ENCODE measurements at places on chromosomes 6 and 20.

DNA sequence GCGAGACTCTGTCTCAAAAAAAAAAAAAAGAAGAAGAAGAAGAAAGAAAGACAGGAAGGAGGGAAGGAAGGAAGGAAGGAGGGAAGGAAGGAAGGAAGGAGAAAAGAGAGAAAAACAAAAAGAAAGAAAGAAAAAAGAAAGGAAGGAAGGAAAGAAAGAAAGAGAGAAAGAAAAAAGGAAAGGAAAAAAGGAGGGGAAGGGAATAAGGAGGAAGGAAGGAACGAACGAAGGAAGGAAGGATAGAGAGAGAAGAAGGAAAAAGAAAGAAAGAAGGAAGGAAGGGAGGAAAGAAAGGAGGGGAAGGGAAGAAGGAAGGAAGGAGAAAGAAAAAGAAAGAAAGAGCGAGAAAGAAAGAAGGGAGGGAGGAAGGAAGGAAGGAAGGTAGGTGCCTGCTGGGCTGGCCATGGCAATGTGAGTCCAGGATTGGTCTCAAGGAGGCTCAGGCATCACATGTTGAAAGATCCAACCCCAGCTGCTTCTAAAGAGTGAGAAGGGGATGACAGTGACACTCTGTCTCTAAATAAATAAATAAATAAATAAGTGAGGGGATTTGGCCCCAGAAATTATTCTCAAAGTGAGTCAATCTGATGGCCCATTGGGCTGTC lies 24.3 kb upstream of the SRSF6 start:
- no peak for DNase-seq

DNA sequence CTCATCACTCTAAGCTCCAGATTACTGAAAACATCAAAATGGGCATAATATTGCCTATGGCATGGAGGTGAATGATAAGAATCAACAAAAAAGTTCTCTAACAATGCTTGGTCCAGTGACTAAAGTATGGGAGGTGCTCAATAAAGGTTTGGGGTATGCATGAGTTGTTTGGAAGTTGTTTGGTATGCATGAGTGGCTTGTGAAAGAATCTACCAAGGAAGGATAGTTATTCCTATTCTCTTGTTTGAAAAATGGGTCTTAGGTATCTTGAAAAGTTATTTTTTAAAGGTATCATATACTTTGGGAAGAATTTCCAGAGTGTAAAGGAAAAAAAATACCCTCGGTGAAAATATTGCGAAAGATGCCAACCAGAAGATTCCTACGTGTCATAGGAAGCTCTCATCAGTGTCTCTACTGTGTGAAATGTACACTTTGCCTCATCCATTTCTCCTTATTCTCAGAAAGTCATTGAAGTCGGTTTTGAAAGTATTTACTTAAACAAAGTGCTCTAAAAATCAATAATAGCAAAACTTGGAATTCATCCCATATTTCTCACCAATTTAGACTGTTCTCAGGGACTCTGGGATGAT lies 449.8 kb downstream of the ADGRB3 start:
- DNase-seq, result no peak

DNA sequence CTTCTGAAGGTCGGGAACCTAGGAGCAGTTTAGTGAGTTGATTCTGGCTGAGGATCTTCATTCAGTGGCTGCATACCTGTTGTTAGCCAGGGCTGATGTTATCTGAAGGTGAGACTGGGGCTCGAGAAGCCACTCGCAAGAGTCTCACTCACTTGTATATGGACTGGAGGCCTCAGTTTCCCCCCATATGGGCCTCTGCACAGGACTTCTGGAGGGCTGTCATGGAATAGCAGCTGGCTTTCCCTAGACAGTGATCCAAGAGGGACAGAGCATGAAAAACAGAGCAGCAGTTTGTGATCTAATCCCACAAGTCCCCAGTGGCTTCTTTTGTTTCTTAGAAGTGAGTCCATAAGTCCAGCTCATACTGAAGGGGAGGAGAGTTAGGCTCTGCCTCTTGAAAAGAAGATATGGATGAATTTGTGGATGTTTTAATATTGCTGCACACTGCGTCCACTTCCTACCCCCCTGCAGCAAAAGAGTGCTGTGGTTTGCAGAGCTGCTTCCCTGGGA lies 623.4 kb downstream of the CDH26 start:
- no peak for DNase-seq

DNA sequence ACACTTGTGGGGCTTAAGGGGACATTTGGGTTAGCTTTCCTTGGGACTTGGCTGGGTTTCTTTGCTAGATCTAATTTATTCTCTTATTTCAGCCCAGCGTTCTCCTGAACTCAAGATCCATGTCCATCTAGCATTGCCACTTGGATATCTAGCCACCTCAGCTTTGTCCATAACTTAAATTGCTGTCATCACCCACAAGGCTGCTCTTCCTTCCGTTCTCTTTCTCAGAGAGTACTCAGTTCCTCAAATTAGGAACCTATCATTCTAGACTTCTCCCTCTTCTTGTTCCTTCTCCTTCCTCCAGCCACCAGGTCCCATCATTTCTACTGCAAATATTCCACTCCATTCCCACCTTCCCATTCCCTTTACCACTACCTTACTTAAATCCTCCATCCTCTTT lies 4.3 kb downstream of the SMIM26 start:
- no peak for DNase-seq

DNA sequence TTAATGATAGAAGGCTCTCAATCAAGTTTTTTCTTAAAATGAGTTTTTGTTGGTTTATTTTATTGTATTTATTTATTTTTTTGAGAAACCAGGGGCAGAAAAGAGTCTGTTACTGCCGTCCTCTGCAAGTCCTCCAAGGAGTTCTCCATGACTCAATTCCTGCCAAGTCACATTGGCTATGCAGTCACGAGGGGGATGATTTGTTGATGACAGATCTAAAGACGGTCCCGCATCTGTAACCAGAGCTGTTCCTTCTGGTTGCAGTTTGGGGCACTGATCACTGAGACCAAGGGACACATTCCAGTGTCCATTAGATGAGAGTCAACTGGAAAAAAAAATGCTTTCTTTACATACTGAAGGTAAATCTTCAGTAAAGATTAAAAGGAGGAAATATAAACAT lies 13.9 kb upstream of the TSHZ2 start:
- no peak for DNase-seq

- no peak for DNase-seq
Measured at GRCh38 chr6:101851911-101852310, 458.4 kb downstream of the GRIK2 start.

- peak; percentile 9 for DNase-seq
Measured at GRCh38 chr6:127514773-127515227, 4.3 kb downstream of the MTCL3 start.

DNA sequence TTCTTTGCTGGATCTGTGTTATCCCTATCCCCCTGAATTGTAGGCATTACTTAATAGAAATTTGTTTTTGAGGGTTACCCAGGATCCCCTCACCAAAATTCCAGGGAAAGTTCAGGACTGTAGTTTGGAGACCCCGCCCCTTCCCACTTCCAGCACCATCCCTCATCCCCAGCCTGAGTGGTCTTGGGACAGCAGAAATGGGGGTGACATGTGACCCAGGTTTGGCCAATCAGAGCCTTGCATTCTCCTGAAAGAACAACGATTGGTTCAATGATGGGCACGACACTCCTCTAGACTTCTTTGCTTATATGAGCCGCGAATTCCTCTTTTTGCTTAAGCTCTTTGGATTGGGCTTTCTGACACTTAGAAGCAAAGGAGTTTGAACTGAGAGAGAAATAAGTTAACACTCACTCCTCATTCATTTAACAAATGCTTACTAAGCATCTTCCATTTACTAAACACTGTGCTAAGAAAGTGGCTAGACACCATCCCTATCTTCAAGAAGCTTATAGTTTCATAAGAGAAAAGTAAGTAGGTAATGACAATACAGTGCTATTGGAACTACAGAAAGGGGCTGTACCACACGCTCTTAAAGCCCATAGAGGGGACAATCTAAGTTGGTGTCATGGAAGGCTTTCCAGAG lies 24.9 kb upstream of the PAQR8 start:
- DNase-seq, result no peak

DNA sequence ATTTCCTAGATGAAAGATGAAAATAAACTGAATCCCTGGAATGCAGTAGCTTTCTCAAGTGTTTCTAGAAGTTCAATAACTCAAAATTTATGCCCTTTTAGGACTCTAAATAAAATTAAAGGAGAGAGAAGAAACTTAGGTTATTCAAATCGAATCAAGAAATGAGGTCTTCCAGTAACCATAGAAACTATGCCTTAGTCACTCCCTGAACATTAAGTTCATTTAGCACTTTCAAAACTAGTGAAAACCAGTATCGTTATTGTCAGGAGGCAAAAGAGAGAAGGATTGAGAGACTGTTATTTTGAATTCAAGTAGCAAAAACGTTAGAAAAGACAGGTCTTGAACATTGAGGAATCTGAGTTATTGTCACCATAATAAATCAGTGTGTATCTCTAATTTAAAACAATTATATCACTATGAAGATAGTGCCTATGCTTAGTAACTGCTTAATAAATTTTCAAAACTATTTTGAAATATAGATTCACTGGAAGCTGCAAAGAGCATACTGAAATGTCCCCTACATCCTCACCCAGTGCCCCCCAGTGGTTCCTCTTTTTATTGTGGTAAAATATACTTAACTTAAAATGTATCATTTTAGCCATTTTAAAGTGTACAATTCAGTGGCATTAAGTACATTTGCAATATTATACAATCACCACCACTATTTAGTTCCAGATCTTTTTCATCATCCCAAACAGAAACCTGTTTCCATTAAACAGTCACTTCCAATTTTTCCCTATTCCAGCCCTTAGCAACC lies 4.6 kb downstream of the RPP21 start:
- DNase-seq, result no peak

DNA sequence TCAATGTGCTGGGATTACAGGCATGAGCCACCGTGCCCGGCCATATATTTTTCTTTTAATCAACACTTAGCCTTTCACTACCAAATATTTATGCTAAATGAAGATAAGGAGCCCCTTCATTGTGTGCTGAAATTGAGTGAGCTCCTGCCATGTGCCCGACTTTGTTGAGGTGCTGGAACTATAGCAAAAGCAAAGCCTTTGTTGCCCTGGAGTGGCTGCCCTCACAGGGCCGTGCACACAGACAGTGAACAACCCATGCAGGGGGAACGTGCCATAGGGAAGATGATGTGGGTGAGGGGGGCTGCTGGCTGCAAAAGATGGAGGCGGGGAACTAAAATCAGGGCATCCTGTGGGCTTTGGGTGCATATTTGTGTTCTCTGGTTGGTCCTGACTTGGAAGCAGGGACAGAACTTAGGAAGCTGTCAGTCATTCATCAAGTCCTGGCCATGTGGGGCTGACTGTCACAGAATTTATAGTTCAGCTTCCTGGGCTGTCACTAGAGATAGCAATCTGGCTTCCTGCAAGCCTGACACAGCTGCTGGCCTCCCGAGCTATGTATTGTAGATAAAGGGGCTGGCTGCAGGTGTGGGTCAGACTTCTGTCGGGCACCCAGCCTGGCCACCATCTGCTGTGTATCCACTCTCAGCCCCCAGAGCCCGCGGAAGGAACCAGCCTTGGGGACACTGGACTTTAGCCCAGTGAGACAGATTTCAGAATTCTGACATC lies 56.8 kb upstream of the MPC1 start:
- no peak for DNase-seq

DNA sequence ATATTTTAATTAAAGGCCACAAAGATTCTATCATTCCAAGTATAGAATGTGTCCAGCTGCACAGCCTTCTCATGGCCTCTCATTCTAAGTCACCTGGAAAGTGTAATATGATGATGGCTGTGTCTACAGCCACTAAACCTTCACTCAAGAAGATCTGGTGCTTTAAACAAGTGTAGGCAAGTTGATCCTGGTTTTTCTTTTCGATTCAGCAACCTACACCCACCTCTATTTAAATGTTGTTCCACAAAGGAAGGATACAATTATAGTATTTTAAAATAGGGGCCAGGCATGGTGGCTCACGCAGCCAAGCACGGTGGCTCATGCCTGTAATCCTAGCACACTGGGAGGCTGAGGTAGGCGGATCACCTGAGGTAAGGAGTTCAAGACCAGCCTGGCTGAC lies 25.5 kb upstream of the DST start:
- DNase-seq, result no peak

GRCh38 chr6:168132531-168133167 lies 53.6 kb upstream of the FRMD1 start:
- no peak for DNase-seq

GRCh38 chr6:55954436-55954835 lies 79.0 kb upstream of the BMP5 start:
- no peak for DNase-seq

DNA sequence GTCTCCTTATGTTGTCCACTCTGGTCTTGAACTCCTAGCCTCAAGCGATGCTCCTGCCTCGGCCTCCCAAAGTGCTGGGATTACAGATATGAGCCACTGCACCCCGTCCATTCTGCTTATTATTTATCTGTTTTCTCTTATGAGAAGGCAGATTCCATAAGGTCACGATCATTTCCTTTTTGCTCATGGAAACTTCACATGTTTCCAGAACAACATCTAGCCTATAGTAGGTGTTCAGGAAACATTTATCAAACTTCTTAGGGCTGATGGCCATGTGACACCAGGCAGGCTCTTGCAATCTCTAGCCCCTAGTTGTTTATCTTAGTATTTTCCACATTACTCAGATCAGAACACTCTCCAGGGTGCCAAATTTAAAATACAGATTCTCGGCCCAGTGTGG lies 61.2 kb downstream of the ZFP64 start:
- no peak for DNase-seq

GRCh38 chr6:160104821-160105517 lies 16.6 kb upstream of the SLC22A1 start:
- DNase-seq, result no peak

DNA sequence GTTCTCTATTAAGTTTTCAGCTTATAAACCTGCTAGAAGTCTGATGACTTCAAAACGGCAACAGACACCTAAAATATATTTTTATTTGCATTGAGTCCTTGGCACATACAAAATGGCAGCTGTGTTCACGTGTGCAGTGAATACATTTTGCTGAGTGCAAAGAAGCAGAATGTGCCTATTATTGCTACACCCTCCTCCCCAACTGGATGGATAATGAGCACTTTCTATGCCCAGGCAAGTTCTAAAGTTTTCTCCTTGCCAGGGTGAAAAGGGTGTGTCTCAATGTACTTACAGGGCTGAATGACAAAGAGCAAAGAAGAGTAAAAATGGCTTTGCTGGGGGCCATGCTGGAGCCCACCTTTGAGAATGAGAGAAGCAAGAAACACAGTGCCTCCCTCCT lies 4.0 kb upstream of the FERMT1 start:
- DNase-seq, result no peak

- no peak for DNase-seq
Measured at GRCh38 chr20:25282034-25282781, 34.3 kb downstream of the PYGB start.

GRCh38 chr20:17663040-17663399 lies 19.0 kb downstream of the RRBP1 start:
- DNase-seq, result no peak

All from activated CD4-positive, CD25-positive, alpha-beta regulatory T cell (primary cell).